ENCODE measurements at places on chromosomes 5 and 9.

GRCh38 chr5:669842-670395, 23.2 kb downstream of the TPPP start:
- DNase-seq: peak; percentile 10

- DNase-seq: no peak
Measured at GRCh38 chr5:902129-902916, 9.6 kb downstream of the TRIP13 start.

- no peak for DNase-seq
Measured at GRCh38 chr9:122107291-122107805, 14.2 kb upstream of the TTLL11 start.

DNA sequence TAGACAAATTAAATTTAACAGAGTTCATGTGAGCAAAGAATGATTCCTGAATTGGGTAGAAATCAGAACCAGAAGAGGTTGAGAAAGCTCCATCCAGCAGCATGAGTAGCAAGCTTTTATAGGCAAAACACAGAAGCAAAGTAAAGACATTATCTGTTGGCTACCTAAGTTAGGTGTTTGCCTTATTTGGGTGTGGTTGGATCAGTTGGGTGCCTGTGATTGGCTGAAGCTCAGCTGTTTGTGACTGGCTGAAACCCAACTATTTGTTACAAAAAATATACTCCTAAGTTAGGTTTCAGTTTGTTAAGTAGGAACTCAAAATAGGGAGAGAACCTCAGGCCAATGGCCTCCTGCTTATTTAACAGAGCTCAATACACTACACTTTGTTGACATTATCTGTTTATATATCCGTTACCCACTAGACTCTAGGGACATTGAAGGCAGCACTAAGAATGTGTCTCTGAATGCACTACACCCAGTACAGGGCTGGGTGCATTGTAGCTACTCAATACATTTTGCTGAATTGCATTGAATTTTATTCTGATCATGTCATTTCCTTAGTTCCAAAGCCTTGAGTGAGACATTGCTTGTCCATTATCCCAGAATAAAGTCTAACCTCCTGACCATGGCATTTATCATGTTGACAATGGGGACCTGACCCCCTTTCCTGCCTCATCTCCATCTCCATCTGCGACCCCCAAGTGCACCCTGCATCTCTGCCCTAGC, 98.7 kb downstream of the CCDC192 start:
- DNase-seq: no peak

DNA sequence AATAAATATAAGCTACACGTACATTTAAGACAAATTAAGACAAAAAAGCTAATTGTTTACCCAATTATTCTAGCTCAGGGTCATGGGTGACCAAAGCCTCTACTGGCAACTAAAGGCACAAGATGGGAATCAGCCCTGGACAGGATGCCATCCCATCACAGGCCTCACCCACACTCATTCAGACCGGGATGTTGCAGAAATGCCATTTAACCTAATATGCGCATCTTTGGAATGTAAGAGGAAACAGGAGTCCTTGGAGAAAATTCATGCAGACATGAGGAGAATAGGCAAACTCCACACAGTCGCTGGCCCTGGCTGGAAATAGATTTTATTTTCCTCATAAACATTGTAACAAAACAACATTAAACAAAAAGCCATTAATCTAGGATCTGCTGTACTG, 2003.8 kb upstream of the CDH9 start:
- no peak for DNase-seq

DNA sequence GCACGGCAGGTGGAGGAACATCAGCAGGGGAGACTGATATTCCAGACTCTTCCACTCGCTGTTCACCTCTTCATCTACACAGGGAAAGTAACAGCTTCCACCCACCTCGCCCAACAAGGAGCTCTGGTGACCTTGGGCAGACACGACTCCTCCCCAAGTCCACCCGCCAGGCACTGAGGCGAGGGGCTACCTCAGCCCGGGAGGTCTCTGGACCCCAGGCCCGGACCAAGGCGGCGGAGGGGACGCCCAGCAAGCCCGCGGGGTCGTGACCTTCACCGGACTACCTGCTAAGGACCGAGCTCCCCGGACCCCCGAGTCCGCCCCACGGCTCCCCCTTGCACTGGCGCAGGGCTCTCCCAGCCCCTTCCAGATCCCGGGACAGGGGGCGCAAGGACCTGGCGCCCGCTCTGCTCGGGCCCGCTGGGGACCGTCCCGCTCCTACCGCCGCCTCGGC, 70.2 kb upstream of the LPCAT1 start:
- no peak for DNase-seq

GRCh38 chr5:3839151-3839550, 243.5 kb downstream of the IRX1 start:
- DNase-seq: no peak

GRCh38 chr5:139755892-139756671, 39.5 kb upstream of the PSD2 start:
- no peak for DNase-seq

GRCh38 chr5:82561797-82562196, 283.6 kb upstream of the RPS23 start:
- no peak for DNase-seq

GRCh38 chr5:76125346-76125745, 42.2 kb downstream of the SV2C start:
- no peak for DNase-seq

All from amniotic epithelial cell (primary cell).